ENCODE measurements at places on chromosomes 3 and 15. TPM values are rescaled to one million over a fixed set of nuclear protein-coding genes. Genes with fewer than 3 reads are reported as not detected.

- DNase-seq: no peak
Observed at GRCh38 chr3:8840556-8840955, 71.1 kb upstream of the OXTR start.

GRCh38 chr3:171198781-171199472 is 172.4 kb upstream of the SLC2A2 start:
- no peak for DNase-seq

DNA sequence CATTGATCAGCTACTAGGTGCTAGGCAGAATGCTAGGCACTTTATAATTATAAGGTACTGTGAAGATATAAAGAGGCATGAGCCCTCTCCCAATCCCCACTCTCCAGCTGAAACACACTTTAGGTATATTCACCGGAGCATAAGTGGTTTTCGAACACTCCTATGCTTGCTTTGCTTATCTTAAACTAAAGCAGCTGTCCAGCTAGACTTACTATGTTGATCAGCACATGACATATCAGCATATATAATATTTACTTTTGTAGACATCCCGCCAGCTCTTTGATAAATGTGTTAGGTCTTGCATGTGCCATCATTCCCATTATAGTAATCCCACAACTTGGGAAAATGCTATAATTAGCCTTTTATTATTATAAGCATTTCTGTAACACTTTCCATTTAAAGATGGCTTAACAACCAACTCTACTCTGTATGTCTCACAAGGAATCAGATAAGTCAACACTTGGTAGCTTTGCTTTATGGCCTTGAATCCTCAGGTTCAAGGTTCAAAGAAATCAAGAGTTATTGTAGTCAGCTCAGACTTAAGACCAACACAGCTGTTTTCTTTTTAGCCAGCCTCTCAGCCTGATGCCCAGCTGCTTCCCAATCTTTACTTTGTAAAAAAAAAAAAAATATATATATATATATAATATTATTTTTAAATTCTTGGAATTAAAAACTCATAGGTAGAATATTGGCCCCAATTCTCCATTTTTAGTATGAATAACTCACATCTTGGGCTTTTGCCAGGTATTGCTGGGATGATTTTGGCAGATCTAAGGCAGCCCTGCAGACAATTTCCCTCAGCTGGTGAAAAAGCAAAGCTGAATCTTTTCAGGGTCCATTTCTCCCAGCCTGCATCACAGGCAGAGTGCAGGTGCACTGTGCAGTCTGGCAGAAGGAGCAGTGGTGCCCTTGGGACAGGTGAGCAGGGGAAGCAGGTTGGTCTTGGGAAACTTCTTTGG is 104.2 kb downstream of the THRB start:
- no peak for DNase-seq

The DAZL gene
- polyA plus RNA-seq: 0.16 TPM

DNA sequence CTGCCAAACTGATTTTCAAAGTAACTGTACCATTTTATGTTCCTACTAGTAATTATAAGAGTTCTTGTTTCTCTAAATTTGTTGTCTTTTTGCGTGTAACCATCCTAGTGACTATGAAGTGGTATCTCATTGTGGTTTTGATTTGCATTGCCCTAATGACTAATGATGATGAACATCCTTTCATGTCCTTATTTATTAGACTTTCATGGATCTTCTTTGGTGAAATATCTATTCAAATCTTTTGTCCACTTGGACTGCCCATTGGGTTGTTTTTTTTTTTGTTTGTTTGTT is 3.6 kb downstream of the OXSR1 start:
- no peak for DNase-seq

DNA sequence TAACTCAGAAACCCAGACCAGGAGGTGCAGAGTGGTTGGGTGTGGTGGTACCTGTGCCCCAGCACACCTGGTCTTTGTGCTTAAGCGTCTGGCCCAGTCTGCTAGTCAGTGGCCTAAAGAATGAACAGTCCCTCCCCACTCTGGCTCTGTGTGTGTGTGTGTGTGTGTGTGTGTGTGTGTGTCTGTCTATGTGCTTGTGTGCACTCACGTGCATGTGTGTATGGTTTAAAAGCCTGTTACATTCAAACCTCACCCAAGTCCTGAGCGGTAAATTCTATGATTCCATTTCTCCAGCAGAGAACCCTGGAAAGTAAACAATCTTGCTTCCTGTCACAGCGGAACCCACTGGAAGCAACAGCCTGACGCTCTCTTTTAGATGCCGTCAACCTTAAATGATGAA is 34.2 kb downstream of the EDEM1 start:
- DNase-seq: no peak

DNA sequence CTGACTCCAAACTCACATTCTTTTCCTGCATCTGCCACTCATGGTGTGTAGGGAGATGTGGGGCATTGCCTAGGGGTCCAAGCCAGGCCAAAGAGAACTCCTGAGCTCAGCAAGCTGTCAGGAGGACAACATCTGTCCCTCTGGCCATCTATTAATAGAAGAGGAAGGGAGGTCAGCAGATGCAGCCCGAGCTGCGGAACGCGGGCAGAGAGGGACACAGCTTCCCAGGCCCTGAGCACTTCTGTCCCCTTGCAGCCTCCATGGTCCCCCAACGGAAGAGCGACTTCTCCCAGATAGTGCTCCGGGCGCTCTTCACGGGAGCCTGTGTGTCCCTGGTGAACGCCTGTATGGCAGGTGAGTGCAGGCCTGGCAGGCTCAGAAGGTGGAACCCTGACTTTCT is 37.3 kb upstream of the PDE8A start:
- DNase-seq: no peak

DNA sequence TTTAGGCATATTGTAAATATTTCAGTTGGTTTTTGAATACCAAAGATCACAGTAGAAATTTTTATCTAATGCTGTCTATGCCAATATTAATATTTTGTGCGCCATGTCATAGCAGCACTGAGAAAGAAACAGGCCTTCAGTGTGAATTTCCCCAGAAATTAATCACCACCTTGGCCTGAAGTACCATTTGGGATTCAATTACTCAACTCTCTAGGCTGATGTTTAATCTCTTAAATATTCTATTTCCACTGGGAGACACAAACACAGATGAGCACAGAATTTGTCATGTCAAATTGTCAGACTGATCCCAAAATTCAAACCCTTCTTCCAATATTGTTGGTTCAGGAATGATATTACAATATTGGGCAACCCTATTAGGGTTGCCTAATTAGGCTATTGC is 509.3 kb downstream of the ROBO1 start:
- no peak for DNase-seq

The RLBP1 gene
- polyA plus RNA-seq: 0.32 TPM

GRCh38 chr15:70128414-70129140 is 30.9 kb upstream of the TLE3 start:
- DNase-seq: no peak

- DNase-seq: no peak
Observed at GRCh38 chr15:100183921-100184495, 157.8 kb downstream of the ADAMTS17 start.

GRCh38 chr3:59046839-59047238 is 3.0 kb downstream of the CFAP20DC start:
- DNase-seq: no peak

DNA sequence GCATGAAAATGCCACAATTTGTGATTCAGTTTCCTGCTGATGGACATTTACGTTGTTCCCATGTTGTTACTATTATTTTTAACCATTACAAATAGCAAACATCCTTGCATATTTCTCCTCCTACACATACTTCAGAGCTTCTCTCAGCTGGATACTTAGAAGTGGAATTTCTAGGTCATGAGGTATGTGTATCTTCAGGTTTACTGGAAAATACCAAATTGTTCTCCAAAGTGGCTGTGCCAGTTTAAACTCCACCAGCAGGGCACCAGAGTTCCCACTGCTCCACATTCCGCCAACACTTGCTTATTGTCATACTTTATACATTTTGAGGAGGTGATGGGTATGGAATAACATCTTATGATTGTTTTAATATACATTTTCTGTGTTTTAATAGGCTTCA is 45.7 kb downstream of the PRR23E start:
- no peak for DNase-seq

- DNase-seq: no peak
Observed at GRCh38 chr15:22903427-22903826, 65.0 kb downstream of the NIPA2 start.

The FSIP1 gene
- 0.37 TPM for polyA plus RNA-seq

- no peak for DNase-seq
Observed at GRCh38 chr15:68224546-68225250, 4.8 kb downstream of the CLN6 start.

The PLIN1 gene
- 1.0 TPM for polyA plus RNA-seq

The CORO2B gene
- 1.3 TPM for polyA plus RNA-seq

DNA sequence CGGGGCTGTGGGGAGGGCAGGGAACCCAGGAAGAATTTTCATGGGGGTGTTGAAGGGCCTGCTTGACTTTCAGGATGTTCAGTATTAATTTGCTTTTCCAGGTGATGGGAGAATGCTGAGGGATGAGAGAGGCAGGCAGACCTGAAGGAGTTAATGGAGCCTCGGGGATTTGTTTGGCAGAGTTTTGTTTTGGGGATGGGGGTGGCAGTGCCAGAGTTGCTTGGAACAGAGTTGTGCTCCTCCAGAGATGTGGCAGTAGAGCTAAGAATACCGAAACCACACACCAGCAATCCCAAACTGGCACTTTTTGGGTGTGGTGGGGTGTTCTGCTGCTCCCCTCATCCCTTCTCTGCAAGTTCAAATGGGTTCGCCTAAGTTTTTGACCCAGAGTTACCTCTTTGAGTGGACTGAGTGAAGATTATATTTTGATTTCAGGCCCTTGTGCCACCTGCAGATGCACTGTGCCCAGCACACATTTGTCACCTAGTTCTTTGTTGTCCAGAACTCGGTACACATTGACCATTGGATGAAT is 1.6 kb downstream of the BOC start:
- no peak for DNase-seq

The RAD51 gene
- 1.2 TPM for polyA plus RNA-seq

The RFC4 gene
- polyA plus RNA-seq: 28.2 TPM

The GOLGA8R gene
- polyA plus RNA-seq: 0.73 TPM

- peak; percentile 53 for DNase-seq
Observed at GRCh38 chr3:61110576-61110975, 140.7 kb downstream of the FHIT start.

The FRMD5 gene
- 0.11 TPM for polyA plus RNA-seq

DNA sequence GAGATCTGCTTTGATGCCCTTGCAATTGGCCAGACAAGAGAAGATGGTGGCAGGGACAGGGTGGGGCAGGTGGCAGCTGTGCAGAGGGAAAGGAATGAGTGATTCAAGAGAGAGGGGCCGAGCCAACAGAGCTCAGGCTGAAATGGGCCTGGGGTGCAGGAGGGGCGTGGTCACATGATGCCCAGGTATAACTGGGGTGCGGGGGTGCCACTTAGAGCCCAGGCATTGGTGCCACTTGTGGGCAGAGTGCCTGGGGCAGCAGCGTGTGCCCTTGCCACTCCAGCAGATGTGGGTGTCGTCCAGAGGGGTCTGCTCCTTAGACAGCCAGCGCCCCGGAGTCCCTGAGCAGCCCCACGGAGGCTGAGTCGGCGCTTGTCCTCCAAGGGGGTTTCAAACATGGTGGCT is 88.7 kb downstream of the PLXNA1 start:
- no peak for DNase-seq

DNA sequence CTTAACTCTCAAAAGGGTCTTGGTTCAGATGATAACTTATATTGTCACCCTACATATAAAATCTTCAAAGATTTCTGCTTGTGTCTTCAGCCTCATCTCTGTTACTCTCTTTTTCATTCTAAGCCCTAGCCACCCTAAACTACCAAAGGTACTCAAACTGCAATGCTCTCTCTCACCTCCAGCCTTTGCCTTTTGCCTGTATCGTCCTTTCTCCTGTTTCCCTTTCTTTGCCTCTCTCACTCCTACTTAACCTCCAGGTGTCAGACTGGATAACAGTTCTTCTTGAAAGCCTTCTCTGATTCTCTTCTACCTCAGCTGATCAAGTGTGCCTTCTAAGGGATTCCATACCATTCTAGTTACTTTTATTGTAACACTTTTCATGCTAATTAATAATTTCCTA is 149.8 kb downstream of the SERPINI1 start:
- no peak for DNase-seq

GRCh38 chr15:69939513-69940440 is 157.9 kb downstream of the TLE3 start:
- DNase-seq: no peak

DNA sequence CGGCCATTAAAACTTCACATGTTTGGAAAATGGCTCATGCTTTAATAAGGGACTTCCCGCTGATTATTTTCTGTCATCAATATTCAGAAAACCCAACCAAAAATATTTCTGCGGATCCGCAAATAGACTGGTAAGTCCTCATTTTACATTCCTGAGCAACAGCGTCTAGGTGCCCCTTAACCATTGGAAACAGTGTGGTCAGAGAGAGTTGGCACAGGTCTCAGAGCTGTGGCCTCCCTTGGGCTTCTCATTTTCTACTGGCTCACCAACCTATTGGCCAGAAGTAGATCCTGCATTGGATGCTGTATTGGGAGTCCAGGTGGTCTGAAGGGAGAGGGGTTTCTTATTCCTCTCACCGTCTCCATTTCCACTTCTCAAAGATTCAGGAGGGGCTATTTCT is 348.1 kb upstream of the DCBLD2 start:
- DNase-seq: no peak

DNA sequence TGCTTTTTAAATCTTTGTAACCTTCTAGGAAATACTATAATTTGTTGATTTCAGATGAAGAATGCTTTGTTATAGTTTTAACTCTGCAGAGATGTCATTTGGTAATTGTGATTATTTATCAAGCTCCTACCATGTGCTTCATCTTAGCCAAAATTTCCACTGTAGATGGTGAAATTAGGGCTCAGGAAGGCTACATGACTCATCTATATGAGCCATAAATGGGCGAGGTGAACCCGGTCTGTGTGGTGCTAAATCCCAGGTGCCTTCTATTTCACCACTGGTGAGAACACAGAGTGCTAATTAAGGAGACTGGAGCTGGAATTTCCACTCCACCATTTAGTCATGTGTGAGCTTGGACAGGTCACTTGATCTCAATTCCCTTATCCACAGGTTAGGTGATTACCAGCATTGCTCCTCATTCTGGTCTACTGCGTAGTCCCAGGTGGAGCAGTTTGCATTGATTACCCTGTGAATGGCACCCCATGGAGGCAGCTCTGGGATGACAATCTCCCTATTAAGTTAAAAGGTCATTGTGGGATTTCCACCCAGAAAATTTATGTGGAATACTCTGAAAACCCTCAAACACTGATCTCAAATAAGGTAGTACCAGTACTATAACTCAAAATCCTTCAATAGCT is 2.8 kb upstream of the CCR3 start:
- DNase-seq: no peak

Measured in thymus (tissue), 14 donors.